ENCODE measurements at places on chromosomes 1 and 21. TPM values are rescaled to one million over a fixed set of nuclear protein-coding genes. Genes with fewer than 3 reads are reported as not detected.
A peak's percentile ranks its signal among the peaks of the same experiment; 100 is the strongest.

Gene SELL
- not detected for total RNA-seq

DNA sequence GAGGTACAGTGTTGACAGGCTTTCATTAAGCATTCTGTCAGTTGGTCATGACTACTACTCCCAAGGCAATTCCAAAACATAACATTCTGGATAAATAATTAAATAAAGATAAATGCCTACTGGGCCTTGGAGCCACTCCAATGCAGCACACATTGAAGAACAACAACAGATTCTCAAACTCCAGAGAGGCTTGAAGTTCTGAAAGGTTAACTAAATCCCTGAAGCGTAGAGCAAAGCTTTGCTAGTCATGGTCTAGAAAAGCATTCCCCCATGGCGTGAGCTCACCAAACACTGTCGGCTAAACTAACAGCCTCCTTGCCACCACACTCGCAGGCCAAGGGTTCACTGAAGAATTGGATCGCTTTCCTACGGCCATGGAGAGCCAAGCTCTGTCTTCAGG lies 268.0 kb downstream of the ATG4C start:
- no peak for DNase-seq
- no peaks in the 10 kb centered on the region for H3K4me1 ChIP-seq
- no peaks in the 10 kb centered on the region for H3K27me3 ChIP-seq

GRCh38 chr1:87568911-87569310 lies 240.2 kb downstream of the LMO4 start:
- no peaks in the 10 kb centered on the region for H3K36me3 ChIP-seq
- no peaks in the 10 kb centered on the region for H3K27me3 ChIP-seq
- no peak overlapping the region for H3K27ac ChIP-seq
- H3K4me1 ChIP-seq: no peaks in the 10 kb centered on the region
- no peak overlapping the region for H3K4me3 ChIP-seq

Gene VCAM1
- total RNA-seq: 9.6 TPM

- DNase-seq: no peak
- H3K27ac ChIP-seq: peak within 1 kb of the TSS; percentile 97
- H3K36me3 ChIP-seq: no peaks in the 10 kb centered on the region
- peak within 1 kb of the TSS; percentile 94 for H3K4me3 ChIP-seq
- no peaks in the 10 kb centered on the region for H3K27me3 ChIP-seq
Observed at GRCh38 chr1:9910076-9910422, at the start of gene CTNNBIP1. Gene CTNNBIP1 (minus strand): TSS chr1:9910269. CDS start chr1:9872064, 38,205 bp downstream.

GRCh38 chr1:59568158-59568935 lies 246.4 kb upstream of the HOOK1 start:
- no peak overlapping the region for H3K4me3 ChIP-seq
- H3K4me1 ChIP-seq: no peaks in the 10 kb centered on the region
- H3K36me3 ChIP-seq: no peaks in the 10 kb centered on the region
